NCI-H446 (cell line): ENCODE measurements at places on chromosomes 5 and 9.

- no peak for DNase-seq
Measured at GRCh38 chr5:80916676-80917075, 43.5 kb upstream of the RASGRF2 start.

DNA sequence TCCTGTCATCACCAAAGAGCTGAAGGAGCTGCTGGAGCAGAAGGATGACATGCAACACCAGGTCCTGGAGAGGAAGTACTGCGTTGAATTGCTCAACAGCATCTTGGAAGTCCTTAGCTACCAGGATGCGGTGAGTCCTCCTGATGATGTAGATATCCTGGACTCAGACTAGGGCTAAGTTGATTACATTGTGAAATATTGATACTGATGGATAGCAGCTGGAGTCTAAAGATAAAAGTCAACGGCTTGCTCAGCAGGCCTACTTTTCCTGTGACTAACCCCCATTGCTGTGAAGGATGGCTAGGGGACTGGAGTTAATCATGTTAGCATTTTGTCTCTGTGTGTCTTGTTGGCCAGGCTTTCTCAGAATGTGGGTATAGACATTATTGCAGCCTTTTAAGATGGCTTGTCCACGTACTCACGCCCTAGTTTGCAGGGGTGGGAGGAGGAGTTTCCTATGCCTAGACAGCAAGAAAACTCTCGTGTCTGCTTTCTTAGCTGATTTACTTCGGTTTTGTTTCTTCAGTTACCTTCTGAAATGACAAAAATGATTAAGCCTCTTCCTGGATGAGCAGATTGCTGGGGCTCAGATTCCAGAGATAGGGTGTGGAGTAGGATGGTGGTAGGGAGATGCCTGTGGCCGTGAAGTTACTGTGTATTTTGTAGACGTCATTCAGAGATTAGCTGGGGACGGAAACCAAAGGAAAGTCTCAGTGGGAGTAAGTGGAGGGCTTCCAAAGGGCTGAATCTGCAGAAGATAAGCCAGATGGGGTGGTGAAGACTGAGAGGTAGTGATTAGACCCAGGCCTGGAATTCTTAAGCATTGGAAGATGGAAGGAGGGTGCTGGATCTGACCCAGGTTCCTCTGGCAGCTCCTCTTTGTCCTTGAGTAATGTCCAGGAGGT, 166.3 kb downstream of the DOCK2 start:
- DNase-seq = no peak

- DNase-seq = no peak
Measured at GRCh38 chr5:123527190-123527589, 15.2 kb downstream of the CSNK1G3 start.

- DNase-seq = peak; percentile 21
Measured at GRCh38 chr9:86486891-86487837, 133.0 kb upstream of the TUT7 start.

DNA sequence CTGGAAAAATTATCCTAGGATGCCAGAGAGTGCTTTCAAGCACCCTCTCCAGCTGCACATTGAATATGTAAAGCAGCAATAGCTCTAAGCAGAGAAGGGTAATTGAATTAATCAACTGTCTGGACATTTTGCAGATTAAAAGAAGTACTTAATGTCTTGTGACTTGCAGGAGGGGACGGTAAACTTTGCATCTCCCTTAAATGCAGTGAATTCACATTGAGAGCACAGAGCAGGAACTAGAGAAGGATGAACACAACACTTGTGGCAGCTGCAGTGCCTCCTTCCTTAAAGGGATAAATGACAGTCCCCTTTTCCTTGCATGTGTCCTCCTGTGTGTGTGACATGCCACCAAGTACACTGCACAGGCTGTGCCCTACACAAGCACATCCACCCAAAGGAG, 7.4 kb upstream of the CDK5RAP2 start:
- DNase-seq = no peak
